Stimulated activated CD4-positive, alpha-beta T cell treated with anti-CD3 and anti-CD28 coated beads, Interleukin-15, amount 100 ng/mL, for 1 hour (primary cell): ENCODE measurements at places on chromosomes 12 and 14.
A peak's percentile ranks its signal among the peaks of the same experiment; 100 is the strongest.

- DNase-seq: no peak
Observed at GRCh38 chr14:35338731-35339405, 46.7 kb downstream of the PSMA6 start.

GRCh38 chr12:29616664-29617406 is 119.3 kb upstream of the OVCH1 start:
- no peak for DNase-seq

DNA sequence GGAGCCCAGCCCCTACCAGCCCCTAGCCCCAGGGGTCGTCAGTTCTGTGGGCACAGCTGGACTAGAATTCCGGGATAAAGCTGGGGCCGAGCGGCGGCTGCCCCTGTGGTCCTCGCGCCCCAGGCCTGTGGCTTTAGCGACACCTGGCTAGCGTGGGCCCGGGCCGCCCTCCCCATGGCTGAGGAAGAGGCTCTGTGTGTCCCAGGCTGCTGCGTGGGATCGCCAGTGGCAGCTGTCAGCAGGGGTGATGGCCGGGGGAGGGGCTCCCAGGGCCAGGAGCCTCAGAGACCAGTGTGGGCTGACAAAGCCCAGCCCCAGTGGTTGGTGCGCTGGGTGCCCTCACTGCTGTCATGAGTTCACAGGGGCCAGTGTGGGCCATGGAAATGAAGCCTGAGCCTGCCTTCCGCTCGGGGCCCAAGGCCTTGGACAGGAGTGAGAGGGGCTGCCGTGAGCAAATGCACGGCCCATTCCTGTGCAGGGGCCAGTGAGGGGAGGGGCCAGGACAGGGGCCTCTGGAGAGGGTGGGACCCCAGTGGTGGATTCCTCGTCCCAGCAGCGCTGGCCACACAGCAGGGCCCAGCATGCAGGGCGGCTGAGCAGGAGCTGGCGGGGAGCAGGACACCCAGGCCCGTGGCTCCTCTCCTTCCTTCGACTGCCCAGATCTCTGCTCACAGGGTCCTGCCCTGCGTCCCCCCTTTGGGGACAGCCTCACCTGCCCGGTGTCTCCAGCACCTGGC is 11.4 kb downstream of the FBRSL1 start:
- DNase-seq: no peak

DNA sequence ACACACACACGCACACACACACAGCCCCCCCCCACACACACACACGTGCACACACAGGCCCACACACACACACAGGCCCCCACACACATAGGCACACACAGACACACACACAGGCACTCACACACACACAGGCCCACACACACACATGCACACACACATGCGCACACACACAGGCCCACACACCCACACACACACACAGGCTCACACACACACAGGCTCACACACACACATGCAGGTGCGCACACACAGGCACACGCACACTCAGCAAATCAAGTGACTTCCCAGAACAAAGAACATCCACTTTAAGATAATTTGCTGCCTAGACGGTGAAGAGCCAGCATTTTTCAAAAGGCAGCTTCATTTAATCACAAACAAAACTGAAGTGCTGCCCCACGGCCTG is 78.5 kb upstream of the FBRSL1 start:
- no peak for DNase-seq

DNA sequence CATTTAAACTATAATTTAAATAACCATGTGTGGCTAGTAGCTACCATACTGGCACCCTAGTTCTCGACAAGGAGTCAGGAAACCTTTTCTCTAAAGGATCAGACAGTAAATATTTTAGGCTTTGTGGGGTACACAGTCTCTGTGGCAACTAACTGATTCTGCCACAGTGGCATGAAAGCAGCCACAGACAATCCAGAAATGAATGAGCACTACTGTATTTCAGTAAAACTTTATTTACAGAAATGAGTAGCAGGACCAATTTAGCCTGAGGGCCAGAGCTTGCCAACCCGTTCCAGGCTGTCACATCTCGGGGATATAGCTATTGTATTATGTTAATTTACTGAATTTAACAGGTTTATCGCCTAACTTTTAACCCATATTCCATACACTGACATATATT is 278.7 kb downstream of the ITPR2 start:
- no peak for DNase-seq

DNA sequence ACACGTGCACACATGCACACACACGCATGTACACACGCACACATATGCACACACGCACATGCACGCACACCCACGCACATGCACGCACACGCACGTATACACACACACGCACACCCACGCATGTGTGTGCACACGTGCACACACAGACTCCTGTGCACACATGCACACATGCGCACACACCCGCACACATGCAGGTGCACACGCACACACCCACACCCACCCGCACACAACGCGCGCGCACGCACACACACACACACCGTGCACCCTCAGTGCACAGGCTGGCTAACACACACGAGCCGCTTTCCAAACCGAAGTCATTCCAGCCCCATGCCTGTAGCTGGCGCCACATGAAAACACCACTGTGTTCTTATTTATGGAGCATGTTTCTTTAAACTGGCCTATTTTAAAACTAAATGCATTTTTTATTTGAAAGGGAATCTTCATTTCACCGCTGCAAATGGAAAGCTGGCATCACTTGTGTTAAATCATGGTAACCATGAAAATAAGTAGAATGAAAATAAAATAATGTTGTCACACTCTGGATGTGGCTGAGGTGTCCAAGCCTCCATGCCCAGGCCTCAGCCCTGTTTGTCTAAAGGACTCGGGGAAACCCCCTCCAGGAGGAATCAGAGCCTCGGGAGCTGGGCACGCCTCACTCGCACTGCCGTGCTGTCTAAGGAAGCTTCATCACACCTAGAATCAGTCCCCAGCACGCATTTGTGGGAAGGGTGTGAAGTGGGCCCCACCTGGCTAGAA is 45.1 kb downstream of the GALNT9 start:
- DNase-seq: no peak

DNA sequence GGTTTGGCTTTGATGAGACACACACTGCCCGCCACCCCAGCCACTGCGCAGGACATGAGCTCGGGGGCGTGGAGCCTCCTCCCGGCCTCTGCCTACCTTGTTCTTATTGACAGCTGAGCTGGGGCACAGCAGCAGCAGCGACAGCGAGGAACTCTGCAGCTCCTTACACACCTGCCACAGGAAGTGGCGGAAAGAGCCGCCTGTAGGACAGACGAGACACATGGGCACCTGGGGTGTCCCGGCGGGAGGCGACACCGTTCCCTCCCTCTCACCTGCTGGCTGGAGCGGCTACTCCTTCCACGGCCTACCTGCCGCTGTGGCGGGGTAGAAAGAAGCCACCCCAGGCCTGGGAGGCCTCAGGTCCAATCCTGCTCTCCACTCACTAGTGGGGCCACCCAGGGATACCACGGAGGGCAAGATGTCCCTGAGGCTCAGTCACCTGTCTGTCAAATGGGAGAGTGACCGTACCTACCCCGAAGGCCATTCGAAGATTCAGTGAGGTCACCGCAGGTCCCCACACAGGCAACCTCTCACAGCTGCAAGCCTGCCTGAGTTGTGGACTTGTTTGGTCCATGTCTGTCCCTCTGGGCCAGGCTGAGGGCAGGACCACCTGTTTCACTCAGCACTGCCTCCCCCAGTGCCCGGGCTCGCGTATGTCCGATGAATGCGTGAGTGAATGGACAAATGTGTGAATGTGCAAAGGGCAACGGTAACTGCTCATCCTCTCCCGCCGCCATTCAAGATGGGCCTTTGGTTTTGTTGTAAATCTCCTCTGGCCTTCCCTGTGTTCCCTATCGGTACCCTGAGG is 42.6 kb downstream of the TRAFD1 start:
- no peak for DNase-seq

- DNase-seq: peak; percentile 28
Observed at GRCh38 chr12:96237465-96238077, 43.4 kb downstream of the ELK3 start.

GRCh38 chr14:104554088-104554607 is 25.4 kb upstream of the C14orf180 start:
- DNase-seq: no peak

DNA sequence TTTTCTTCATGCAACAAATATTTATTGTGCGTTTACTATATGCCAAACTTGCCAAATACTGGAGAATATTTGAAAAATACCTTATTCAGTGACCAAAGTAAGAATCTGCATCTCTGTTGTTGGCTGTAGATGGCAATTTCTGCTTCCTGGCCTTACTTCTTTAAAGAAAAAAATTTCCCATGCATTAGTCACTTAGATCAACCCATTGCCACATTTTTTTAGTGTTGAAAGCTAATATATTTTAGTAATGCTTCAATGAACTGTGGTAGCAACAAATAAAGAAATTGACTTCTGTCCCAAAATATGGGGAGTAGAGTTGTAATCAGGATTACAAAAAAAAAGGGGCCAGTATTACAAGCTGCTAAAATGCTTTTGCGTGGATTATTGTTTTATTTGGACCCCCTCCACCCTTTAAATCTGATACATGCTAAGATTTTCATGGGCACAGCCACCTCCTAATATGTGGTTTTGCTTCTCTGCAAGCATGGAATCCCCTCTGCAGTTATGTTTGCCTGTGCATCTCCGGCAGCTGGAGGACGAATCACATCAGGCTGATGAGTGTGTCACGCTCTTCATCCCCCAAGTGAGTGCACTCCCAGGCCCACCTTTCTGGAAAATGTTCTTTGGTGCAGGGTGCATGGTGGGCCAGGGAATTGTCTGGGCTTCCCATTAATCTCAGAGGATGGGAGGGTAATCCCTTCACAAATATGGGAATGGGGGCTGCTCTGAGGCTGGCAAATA is 38.1 kb upstream of the PTCSC3 start:
- DNase-seq: no peak

DNA sequence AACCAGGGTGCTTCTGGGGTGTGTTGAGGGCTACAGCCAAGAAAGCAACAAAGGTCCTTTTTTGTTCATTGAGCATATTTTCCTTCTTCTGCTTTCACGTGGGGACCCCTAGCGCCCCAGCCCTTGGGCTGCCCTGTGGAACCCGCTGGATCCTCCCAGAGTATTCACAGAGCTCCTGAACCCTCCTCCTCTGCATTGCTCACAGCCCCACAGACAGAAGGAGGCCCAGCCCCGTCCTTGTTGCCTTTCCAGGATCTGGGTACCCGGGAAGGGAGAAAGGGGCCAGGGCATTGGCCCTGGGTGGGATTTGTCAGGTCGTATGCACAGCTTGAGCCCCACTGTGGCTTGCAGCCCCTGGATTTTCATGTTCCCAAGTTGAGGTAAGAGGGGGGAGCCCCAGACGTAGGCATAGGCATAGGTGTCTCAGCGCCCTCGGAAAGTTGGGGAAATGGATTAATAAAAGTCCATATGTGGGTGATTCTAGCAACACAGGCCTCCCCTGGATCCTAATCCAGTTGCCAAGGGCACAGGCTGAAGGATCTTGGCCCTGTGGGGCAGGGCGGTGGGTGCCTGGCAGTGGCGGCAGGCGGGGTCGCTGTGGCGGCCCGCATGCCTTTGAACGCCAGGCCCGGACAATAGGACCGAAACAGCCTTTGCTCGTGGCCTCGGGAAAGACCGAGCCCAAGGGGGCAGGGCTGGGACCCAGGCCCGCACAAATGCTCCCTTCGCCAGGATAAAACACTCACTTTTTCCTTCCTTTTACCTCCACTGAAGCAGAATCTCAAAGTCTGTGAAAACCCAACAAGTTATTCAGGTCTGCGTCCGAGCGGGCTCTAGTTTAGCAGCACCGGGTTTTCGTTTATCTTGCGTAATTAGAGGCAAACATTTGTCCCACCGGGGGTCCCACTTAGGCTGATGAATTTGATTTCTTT is 3.0 kb upstream of the HOXC10 start:
- no peak for DNase-seq

DNA sequence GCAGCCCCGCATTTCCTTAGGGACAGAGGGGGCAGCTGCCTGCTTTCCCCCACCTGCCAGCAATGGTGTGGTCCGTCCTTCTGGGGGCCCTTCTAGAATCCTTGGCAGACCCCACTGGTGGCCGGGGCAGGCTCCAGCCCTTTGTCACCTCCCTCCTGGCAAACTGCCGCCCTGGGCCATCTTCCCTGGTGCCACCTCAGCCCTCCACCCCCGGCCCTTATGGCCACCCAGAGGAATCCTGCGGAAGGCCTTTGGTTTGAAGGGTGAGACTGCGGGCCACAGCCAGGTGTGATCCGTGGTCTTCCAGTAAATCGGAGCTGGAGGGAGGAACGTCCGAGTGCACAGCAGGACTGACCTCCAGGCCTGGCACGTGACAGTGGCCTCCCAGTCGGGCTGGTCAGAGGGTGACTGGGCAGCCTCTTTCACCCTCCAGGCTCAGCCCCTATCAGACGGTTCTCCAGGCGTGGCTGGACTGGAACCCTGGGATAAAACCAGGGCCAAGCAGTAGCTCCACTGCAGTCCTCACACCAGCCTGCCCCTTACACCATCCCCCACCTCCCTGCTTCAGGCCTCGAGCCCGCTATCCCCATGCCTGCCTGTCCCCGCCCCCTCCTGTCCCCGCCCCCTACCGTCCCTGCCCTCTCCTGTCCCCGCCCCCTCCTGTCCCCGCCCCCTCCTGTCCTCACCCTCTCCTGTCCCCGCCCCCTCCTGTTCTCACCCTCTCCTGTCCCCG is 12.4 kb downstream of the FBRSL1 start:
- no peak for DNase-seq

GRCh38 chr14:70649803-70650202 is 8.1 kb downstream of the TTC9 start:
- DNase-seq: no peak

DNA sequence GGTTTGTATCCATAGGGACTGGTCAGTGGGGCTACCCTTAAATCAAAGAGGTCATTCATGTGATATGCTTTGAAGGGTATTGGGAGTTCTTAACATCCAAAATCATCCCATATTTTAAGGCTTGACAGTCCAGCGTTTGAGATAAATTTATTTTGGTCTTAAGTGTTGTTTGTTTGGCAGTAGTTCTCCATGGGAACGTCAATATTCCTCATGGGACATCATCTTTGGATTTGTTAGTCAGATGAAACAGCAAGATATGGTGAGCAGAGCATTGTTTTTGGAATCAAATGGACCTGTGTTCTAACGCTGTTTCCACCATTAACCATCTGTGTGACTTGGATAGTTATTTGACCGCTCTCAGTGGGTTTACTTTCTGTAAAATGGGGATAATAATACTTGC is 45.9 kb upstream of the GSG1 start:
- no peak for DNase-seq

DNA sequence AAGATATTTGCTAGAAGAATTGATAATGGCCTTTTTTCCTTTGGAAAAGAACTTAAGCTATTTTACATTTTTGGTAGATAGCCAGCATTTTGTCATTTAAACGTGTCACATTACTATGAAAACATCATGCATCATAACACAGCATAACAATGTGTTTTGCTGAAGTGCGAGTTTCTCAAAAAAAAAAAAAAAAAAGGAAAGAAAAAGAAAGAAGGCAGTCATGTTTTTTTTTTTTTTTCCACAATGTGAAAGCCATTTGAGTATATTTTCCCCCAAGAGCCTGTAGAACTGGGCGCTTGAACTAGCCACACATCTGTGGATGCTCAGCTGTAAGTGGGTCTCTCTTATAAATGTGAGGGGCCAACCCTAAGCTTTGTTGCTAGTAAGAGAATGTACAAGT is 300.1 kb downstream of the AKAP6 start:
- no peak for DNase-seq

GRCh38 chr12:47698055-47698454 is 7.8 kb downstream of the RPAP3 start:
- DNase-seq: no peak
